ENCODE measurements at places on chromosomes 1 and 21.

GRCh38 chr1:73782901-73783300 lies 415.1 kb downstream of the LRRIQ3 start:
- no peak for DNase-seq

DNA sequence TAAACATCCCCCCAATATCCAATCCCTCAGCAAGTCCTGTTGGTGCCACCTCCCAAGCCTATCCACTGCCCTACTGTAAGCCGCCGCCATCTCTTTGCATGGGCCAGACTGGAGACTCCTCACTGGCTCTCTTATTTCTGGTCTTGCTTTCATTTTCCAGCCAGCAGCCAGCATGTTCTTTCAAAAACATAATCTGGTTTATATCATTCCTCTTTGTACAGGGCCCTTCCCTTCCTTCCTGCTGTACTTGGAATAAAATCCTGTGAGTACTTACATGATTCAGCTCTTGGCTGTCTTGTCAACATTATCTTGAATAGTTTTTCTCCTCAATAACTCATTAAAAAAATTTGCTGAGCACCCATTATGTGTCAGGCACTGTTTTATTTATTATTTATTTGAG lies 28.2 kb downstream of the TLR5 start:
- DNase-seq = no peak

- DNase-seq = no peak
These were observed 67.5 kb upstream of the PRDX6 start for GRCh38 chr1:173409613-173410012.

GRCh38 chr21:28982637-28983036 lies 10.0 kb downstream of the LTN1 start:
- DNase-seq = no peak

GRCh38 chr1:180542838-180543145 lies 16.0 kb upstream of the OVAAL start:
- no peak for DNase-seq

DNA sequence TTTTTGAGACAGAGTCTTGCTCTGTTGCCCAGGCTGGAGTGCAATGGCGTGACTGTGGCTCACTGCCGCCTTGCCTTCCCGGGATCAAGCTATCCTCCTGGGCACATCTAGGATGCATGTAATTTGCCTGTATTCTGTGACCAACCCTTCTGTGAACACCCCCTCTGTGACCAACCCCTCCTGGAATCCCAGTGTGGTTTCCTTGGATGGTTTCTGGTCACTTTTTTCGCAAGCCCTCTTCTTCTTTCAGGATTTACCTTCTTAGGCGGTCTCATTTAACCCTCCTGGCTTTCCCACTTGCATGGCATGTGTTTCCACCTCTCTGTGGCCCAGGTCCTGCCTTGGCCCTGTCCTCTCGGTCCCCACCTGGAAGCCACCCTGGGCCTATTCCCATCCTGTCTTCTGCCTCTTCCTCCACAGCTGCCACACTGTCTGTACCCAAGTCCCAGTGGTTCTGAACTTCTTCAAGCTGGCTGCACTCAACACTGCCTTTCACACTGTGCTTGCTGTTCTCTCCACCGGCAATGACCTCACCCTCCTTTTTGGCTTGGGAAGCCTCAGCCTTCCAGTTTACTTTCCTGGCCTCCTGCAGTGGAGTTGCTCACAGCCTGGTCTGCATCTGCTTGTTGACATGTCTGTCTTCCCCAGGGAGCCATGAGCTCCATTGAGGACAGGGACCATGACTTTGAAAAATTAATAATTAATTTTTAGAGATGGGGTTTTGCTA lies 57.0 kb downstream of the DISC1 start:
- no peak for DNase-seq

- DNase-seq = no peak
These were observed 37.6 kb upstream of the PLA2G5 start for GRCh38 chr1:20032425-20032824.

DNA sequence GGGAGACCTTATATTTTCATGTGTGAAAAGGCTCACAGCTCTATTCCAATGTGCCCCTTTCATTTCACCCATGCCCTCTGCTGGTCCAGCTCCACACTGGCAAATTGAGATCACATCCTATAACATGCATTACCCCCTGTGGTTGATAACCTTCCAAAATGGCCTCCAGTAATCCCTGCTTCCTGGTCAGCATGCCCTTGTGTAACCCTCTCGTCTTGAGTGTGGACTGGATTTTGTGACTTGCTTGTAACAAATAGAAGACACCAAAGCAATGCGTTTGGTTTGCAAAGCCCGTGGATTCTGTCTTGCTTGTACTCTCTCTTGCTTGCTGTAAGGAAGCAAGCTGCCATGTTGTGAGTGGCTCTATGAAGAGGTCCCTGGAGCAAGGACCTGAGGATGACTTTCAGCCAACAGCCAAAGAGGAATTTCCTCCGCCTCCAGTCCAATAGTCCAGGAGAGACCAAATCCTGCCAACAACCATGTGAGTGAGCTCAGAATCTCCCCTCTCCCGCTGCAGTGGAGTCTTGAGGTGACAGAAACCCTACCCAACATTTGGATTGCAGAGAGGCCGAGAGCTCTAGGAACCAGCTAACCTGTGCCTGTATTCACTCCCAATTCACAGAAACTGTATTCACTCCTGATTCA lies 17.4 kb downstream of the KCNA10 start:
- no peak for DNase-seq

DNA sequence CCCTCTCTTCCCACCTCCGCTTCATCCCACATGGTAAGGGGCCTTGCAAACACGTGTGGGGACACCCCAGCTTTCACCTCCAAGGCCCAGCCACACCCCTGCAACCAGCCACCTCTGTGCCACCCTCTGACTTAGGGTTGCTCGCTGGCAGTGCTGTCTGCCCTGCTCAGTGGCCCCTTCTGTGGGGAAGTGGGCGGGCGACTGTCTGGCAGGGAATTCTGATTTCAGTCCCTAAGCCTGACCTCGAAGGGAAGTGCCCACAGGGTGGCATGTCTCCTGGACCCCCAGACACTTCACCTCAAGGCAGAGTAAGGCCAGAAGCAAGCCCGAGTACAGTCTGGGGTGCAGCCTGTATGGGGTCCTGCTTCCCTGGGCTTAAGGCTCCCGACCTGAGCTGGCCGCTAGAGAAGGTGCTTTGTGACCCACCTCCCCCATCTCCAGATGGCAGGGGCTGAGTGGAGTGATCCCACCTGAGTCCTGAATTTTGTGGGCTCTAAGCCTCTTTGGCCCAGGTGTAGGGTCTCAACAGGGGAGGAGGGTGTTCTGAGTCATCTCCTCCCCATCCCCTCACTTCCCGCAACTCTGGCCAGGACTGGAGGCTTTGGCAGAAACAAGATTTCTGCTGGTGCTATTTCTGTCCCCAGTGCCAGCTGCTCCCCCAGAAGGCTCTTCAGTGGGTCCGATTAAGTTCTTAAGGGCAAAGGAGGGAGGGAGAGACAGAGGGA lies 7.0 kb downstream of the RD3 start:
- no peak for DNase-seq

- no peak for DNase-seq
These were observed 49.4 kb upstream of the KIAA1614 start for GRCh38 chr1:180863158-180863775.

DNA sequence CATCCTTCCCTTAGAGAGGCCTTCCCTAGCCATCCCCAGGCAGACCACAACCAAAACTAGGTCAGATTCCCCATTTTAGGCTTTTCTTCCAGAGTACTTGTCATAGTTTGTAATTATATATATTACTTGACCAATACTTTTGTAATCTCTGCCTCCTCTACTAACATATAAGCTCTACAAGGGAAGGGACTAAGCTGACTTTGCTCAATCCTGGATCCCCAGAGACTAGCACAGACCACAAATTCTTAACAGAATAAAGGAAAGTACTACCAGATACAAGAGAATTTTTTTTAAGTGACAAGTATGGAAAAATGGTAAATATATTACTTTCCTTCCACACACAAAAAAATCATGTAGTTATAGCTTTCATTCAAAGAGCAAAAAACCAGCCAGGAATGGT lies 2.0 kb downstream of the ZMYM6 start:
- no peak for DNase-seq

- DNase-seq = no peak
These were observed at the start of gene SLC35F3 for GRCh38 chr1:233904633-233905415. SLC35F3 (plus strand) TSS chr1:233904676.

DNA sequence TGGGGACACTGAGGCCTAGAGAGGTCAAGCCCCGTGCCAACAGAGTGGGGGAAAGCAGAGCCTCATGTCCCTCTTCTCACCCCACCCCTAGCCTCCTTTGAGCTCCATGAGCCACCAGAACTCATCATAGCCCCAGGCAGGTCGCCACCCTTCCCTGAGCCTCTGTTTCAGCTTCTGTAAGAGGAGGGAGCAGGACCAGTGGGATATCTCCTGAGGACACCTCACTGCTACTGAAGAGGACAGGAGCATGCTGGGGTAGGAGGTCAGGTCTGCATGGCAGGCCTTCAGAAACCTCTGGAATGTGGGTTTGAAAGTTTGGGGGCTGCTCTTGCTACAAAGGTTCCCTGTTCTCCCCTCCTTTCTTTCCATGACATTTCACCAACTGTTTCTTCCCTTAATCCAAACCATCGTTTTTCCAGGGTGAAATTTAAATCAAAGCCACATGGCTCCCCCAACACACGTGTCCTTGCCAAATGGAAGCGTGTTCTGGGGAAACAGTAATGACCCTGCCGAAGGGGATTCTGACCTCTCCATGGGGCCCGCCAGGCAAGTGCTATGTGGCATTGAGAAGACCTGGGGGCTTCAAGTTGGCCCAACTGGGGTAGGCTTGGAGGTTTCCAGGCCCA lies 88.1 kb upstream of the RUNX3 start:
- DNase-seq = no peak

DNA sequence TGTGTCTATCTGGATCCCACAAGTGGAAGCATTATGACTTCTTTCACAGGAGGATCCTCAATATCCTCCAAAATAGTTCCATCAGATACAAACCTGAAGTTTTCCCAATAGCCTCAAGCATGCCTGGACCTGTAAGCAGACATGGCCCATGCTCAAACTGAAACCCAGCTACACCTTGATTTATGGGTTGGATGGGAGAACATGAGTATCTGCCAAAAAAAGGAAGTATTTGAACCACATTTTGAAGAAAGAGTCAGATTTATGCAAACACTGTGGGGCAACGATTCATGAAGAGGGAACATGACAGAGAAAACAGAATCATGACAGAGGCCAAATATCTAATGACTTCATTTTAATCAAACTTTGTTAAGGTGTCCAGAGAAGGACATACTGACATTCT lies 351.0 kb upstream of the NFIA start:
- DNase-seq = no peak

DNA sequence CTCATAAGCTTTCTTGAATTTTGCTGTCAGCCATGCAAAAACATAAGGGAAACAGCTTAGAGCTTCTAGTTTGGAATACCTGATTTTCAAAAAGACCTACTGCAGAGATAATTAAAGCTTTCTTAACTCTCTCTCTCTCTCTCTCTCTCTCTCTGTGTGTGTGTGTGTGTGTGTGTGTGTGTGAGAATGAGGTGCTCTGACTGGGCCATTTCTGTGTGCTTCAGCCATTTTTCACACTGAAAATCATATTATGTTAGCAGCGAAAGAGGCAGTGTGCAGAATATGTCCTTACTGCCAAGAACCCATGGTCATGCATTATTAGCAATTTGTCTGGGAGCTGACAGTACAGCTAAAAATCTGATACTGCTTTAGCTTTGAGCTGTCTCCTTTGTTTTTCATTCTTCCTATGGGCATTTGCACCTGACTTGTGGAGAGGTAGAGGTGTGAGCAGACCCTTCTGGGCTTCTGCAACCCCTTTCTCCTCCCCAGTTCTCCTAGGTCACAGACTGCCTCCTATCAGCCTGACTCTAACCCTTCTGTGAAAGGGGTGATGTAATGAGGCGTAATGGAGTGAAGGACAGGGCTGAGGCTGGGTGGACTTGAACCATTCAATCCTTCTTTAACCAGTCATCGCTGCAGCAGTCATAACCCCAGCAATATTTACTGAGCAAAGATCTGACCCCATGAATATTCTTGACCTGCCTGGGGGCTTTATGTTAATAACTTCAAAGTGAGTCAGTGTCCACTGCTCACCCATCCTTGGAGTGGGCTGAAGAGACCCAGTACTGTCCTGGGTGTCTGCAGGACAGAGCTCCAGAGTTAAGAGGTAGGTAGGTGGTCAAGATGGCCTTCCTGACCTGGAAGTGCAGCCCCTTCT lies 61.2 kb downstream of the SYT6 start:
- DNase-seq = no peak

DNA sequence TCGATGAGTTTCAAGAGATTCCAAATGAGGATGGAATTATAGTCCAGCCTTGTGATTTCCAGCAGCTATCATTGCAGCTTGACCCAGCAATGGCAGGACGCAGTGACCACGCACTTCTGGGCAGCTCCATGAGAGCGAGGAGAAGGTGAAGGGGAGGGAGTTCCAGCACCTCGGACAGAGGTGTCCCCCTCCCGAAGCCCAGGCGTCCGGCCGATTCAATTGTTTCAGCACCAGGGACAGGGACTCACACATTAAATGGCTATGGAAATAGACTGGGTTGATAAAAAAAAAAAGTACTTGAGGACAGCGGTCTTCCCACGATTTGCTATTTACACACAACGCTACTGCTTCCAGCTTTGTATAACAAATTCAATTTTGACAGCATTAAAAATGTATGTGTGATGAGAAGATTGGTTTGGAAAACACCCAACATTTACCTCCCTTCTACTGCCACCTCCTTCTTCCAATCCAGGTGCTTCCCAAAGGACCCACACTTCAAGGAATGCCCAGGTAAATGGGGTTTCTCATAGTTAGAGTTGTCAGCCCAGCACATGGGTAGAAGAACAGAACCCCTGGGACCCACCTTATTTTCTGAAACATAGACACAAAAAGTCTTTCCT lies 71.8 kb downstream of the DISP3 start:
- no peak for DNase-seq

GRCh38 chr1:196877964-196878363 lies 9.9 kb upstream of the CFHR4 start:
- DNase-seq = no peak

GRCh38 chr21:25888711-25889110 lies 153.9 kb downstream of the GABPA start:
- DNase-seq = no peak

GRCh38 chr1:31633117-31633516 lies 11.6 kb downstream of the PEF1 start:
- DNase-seq = no peak

DNA sequence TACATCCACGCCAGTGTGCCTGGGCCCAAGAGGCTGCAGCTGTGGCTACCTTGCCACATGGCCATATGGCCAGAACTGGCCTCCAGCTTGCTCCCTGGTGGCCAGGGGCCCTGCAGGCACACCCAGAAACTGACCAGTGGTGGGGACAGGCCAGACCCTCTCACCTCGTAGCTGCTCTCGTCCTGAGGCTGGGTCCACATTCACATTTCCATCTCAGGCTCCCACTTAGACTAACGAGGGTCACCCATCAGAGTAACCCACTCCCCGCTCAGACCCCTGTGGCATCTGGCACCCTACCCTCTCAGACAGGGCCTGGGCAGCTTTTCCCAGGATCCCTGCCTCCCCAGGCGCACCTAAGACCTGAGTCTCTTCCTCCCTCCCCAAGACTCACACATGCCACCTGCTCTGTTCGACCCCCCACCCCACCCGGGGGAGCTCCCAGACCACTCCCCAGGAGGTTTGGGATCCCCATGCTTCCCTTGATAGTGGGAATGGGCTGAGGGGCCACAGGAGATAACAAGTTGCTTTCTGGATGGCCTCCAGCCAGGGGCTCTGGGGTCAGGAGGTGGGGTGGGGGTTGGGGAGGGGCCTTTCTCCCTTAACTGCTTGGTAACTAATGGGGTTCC lies 21.3 kb upstream of the RNU1-4 start:
- DNase-seq = no peak

Data from esophagus squamous epithelium (tissue), 5 donors.